AG08395 (cell line): ENCODE measurements at places on chromosomes 7 and 10.
A peak's percentile ranks its signal among the peaks of the same experiment; 100 is the strongest.

- DNase-seq, result no peak
Measured at GRCh38 chr10:79229071-79229541, 118.2 kb upstream of the PPIF start.

- no peak for DNase-seq
Measured at GRCh38 chr10:79397051-79397450, 48.4 kb downstream of the ZCCHC24 start.

- DNase-seq, result no peak
Measured at GRCh38 chr7:24863626-24864025, 106.4 kb upstream of the GSDME start.

GRCh38 chr7:142860968-142861367 is 6.1 kb downstream of the EPHB6 start:
- DNase-seq, result no peak

DNA sequence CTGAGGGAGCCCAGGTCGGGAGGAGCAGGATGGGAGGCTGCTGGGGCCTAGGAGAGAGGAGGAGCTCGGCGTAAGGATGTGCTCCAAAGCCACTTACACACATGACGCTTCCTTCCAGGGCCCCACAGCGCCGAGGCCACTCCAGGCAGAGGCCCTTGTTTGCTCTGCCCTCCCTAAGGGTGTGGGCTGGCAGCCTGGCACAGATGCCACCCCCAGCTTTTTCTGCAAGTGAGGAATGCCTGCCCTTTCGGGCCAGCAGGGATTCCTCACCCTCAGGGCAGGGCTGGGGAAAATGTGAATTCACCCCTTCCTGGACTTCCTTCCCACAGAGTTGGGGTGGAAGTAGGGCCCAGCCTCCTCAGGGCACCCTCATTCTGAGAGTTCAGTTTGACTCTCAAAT is 5.6 kb upstream of the AQP1 start:
- peak; percentile 38 for DNase-seq

GRCh38 chr10:26566525-26567350 is 128.6 kb downstream of the APBB1IP start:
- no peak for DNase-seq

GRCh38 chr10:469947-470338 is 219.5 kb downstream of the DIP2C start:
- no peak for DNase-seq

DNA sequence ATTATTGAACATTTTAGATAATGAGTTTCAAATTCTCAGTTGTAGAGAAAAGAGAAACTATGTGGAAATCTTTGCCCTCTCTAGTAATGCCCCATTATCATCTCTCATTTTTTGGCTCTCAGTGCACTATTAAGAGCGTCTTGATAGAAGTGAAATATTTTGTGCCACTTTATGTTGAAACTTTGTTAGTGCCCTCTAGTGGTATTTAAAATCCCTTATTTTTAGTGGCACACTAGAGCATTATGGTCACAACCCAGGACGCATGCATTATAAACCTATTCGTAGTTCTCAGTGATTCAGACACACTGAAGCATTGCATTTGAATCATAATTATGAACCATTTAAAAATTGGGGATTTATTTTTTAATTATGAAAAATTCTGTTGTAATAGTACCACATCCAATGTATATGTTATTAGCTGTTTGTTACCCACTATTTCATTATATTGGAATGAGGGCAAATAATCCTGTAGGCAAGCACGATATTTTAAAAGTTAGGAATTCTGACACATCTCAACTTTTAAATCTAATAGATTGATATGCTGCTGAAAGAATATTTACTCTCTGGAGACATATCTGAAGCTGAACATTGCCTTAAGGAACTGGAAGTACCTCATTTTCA is 21.9 kb downstream of the PDCD4 start:
- DNase-seq, result peak; percentile 57

DNA sequence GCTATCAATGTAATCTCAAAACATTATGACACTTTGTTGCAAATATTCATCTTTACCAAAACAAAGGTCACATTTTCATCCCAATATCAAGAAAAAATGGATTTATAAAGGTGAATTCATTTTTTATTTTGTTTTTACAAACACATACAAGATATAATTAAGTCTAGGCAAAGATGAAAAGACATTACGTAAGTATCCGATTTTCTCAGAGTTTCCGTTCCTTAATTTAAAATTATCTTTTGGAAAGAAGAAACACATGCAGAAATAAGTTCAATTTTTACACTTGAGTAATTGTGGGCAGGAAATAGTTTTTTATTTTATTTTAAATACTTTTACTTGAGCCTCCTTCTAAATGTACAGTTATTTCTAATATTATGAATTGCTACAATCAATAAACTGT is 24.6 kb downstream of the RTKN2 start:
- DNase-seq, result no peak

GRCh38 chr7:158374586-158374985 is 213.0 kb downstream of the PTPRN2 start:
- no peak for DNase-seq

GRCh38 chr7:122515404-122515803 is 183.5 kb downstream of the RNF133 start:
- DNase-seq, result no peak
